EL (cell line): ENCODE measurements at places on chromosomes 16 and 17.

DNA sequence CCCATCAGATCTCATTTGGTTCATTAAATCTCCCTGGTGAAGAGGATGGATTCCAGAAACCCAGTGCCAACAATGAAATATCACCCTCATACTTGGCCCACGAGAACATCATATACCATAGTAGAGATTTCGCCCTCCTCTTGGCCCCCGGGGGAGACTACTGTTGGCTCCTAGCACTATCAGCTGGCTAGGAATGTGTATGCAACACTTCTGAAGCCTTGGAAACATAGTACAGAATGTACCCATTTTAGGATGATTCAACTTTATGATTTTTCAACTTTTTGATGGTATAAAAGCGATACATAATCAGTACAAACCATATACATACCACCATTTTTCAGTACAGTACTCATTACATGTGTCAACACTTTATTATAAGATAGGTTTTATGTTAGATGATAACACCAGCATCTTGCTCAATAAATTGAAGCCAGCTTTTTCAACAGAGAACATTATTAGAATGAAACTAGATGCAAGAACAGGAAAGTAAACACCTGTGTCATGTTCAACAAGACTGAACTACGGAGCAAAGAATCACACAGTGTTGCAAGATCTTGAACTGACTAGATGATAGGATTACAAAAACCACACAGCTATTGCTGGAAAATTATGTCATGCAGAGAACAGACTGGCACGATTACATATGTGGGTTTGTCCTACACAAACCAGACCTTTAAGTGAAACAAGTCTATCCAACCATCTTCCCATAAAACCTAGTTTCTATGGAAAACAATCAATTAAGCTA, 17.2 kb downstream of the RSL1D1 start:
- no peak for DNase-seq

DNA sequence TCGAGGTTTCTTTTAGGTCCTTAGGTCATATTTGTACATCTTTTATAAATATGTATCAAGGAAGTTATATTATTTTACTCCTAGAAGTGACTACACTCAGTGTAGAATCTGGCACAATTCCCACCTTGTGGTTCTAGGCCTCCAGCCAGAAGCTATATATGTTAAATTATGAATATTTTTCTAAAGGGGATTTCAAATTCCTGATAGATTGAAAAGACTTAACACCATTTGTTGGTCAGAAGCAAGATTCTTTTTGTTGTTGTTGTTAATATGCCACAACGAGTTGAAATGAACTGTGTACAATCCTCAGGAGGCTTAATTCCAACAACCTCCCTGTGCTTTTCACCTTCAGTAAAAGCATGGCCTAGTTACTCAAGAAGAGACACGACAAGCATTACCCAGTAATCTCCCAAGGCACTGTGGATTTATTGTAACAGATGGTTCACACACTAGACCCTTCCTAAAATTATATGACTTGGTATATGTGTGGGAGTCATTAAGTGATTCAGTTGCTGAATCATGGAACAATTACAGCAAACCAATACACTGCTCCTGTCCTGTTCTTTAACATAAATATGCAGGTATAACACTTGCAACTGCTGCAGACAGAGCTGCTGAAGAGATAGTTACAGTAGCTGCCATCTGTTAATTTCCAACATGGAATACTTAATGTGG, 964.4 kb upstream of the GOT2 start:
- peak; percentile 64 for DNase-seq

DNA sequence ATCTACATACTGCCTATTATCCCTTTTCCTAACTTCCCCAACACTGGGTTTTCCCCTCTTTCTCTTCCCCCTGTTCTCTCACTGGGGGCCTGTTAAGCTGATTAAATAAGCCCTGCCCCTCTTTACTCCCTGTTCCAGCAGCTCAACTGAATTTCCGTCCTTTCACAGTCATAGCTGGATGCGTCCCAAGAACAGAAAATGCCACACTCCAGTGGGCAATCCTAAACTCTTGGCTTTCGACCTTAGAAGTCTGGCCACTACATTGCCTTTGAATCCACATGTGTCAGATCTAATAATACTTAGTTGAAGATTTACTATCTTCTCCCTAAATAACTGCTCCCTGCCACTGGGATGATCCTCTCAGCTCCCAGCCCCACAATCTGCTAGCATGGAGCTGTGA, 34.5 kb downstream of the KCNJ16 start:
- DNase-seq = no peak

GRCh38 chr17:77451894-77452852, 311.4 kb downstream of the SEC14L1 start:
- DNase-seq = peak; percentile 82

- DNase-seq = peak; percentile 57
Measured at GRCh38 chr17:77881545-77881944, 77.0 kb upstream of the TNRC6C start.

GRCh38 chr17:79645777-79646088, 34.9 kb upstream of the RBFOX3 start:
- DNase-seq = no peak

DNA sequence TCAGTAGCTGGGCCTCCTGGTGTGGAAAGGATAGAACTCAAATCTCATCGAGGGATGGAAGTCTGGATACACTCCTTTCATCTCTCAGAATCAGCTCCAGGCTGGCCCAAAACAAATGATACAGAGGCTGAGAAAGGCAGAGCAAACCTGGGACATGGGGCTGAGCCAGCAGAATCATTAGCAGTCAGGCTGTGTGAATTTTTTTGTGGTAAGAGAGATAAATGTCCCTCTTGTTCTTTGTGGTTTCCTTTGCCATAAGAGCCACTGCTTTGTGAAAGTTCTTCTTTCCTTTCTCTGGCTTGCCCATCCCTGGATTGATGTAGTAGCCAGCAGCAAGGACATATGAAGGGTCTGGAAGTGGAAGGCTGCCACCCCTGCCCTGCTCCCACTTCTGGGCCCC, 146.2 kb downstream of the CDH13 start:
- DNase-seq = no peak

DNA sequence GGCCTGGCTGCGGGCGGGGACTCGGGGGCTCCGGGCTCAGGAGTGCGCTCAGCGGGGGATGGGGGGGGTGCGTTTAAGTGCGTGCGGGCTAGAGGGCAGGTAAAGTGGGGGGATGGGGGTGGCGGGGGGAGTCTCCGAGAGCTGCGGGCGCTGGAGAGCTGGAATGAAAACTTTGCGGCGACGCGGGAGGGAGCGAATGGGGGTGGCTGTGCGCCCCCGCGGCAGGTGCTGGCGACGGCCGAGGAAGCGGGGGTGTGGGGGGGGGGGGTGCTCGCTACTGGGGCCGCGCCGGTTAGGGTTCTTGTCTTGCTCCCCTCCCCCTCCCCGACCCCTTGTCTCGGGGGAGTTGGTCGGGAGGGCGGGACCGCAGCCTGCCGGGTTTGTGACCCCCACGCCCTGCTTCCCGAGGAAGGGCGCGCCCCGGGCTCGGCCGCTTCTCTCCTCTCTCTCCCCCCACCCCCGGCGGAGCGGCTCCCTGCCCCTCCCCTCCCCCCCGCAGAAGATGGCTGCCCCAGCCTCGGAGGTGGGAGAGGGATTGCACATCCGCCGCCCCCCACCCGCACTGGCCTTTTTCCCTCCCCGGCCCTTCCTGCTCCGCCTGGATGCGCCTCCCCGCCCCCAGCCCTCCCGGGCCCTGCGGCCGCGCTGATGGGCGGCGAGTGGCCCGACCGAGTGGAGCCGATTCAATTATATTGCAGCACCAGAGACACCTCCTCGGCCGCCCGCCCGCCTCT, 649 bp downstream of the GSE1 start:
- DNase-seq = peak; percentile 20

DNA sequence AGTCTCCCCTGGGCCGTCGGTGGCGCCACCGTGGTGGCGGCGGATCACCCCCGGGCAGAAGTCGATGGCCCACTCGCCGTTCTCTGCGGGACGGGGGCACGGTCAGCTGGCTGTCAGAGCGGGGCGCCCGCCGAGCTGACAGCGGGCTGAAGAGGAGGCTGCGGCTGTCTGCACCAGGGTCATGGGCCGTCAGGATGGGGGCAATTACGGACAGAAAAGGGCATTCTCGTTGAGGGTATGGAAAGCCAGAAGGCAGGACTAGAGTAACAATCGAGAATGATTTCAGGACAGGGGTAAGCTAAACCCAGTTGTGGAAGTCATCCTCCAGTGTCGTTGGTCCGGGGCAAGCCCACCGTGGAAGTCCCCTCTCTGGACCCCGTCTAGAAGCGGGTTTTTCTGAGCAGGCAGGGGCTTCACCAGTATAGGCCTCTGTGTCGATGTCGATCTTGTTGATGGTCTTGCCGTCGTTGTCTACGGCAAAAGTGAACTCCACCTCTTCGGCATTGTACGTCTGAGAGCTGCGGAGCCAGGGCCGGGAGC, 1.7 kb downstream of the CHRNE start:
- no peak for DNase-seq

DNA sequence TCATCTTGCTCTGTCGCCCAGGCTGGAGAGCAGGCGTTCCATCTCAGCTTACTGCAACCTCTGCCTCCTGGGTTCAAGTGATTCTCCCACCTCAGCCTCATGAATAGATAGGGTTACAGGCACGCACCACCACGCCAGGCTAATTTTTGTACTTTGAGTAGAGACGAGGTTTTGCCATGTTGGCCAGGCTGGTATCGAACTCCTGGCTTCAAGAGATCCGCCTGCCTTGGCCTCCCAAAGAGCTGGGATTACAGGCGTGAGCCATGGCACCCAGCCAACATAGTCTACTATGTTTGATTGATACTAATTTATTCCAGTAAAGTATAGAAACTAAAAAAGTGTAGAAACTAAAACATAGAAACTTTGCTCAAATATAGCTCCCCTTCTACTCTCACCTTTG, 94.9 kb downstream of the CA4 start:
- no peak for DNase-seq

DNA sequence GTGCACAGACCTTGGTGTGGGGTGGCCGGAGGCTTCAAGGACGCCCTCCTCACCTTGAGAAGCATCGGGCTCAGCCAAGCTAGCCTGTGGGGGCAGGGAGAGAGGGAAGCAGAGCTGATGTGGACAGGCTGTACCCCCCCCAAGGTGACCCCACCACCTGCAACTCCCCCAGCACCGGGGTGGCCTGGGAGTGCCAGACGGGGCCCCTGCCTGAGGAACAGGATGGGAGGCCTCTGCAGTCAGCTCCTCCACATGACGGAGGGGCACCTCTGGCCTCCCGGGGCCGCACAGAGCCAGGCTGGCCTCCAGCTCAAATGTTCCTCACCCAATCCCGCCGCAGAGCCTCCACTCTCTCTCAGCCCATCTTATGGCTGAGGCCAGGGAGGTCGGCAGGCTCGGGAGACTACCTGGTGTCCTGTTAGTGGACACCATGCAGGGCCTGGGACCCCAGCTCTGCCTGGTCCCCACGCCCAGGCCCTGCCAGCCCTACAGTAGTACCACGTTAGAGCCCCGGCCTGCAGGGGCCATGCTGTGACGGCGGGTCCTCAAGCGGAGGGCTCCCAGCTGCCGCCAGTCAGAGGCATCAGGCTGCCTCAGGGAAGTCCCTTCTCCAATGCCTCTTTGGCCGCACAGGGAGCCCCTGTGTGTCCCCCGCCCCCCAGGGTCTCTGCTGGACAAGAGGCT, 19.4 kb upstream of the SLC38A10 start:
- DNase-seq = no peak

DNA sequence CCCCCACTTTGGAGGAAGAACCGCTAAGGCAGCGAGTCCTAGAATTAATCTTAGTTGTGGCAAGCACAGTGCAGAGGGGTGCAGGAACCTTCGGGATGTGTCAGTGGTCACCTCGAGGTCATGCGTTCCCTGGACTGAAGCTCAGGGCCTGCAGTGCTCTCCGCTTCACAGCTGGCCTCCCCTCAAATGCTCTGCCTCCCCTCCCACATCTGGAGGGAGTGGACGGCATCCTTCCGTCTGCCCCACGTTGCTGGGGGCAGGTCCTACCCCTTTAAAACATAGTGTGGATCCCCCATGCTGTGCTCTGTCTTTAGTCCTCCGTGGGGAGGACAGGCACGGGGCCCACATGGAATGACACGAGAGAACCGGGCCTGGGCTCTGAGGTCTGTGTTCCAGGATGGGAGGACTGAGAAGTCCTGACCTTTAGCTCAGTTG, 99.5 kb upstream of the CDC42EP4 start:
- no peak for DNase-seq

- peak; percentile 89 for DNase-seq
Measured at GRCh38 chr17:38749223-38750043, 1.3 kb upstream of the PCGF2 start.

DNA sequence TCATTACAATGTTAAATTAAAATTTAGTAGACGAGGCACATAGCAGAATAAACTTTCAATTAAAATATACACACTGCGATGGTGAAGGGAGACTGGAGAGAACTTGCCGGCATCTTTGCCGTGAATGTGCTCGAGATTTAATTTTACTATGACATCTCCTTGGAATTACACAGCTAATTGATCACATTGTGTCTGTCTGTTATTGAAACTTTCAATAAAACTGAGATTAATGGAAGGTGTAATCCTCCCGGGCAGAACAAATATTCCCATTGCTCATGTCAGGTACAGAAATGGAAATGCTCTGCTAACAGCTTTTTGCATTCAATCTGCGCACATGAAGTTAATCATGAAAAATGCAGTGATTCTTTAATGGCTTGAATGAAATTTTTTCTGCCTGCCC, 210.1 kb upstream of the NLRP1 start:
- no peak for DNase-seq

DNA sequence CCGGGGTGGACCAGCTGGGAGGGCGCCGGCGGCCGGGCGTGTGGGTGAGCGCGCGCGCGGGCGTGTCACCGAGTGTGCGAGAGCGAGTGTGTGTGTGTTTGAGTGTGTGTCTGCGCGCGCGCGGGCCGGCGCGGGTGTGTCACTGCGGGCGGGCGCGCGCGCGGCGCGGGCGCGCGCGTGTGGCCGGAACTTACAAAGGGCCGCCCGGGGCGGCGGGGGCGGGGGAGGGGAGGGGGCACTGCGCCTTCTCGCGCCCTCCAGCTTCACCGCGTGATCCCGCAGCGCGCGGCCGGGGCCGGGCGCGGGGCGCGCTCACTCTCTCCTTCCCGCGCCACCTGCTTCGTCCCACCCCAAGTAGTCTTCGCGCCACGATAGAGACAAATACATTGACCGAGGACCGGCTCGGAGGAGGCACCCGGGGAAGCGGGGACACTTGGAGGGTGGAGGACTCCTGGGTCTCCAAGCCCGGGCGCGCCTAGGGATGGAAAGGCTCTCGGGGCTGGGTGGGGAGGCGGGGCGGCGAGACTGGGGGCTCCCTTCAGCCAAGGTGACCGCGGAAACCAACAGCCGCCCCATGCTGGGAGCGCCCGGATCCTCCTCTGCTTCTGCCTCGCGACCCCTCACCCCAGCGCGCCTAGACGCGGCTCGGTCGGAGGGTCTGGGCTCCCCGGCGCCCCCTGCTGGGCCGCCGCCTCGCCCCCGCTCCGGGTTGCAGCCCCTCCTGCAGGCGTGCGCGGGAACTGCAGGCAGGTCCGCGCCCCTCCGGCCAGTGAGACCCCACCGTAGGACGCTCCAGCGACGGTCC, at the start of gene SRCIN1:
SRCIN1 (minus strand) TSS at position 112 of the 805 bp plus-strand sequence. CDS start 247 bp downstream, outside the sequence.
- DNase-seq = peak; percentile 46

GRCh38 chr17:50310455-50311111, 35.3 kb upstream of the XYLT2 start:
- DNase-seq = no peak
